Tibial nerve (tissue), 4 donors: ENCODE measurements at places on chromosomes 3 and 15. TPM values are rescaled to one million over a fixed set of nuclear protein-coding genes. Genes with fewer than 3 reads are reported as not detected.

GRCh38 chr15:94287794-94288246 lies 56.5 kb downstream of the MCTP2 start:
- H3K27me3 ChIP-seq, result no peaks in the 10 kb centered on the region
- DNase-seq, result no peak
- no peak overlapping the region for H3K4me3 ChIP-seq
- no peaks in the 10 kb centered on the region for H3K4me1 ChIP-seq

DNA sequence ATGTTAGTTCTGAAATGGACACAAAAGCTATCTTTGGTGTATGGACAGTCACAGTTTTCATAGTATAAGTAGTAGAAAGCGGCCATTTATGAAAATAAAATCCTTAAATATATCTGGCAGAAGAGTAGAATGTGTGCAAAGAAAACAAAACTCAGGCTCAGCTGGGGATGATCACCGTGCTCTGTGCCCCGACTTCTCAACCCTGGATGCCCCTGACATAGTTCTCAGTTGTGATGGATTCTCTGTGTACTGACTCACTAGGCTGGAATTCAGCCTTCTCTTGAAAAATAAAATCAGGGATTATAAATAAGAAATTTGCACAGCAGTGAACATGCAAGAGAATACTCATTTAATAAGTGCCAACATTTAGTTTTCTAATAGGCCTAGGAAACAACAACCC lies 925.1 kb upstream of the NR2F2 start:
- no peak overlapping the region for H3K4me3 ChIP-seq
- peak overlapping the region; percentile 62 for H3K27ac ChIP-seq
- H3K27me3 ChIP-seq, result no peaks in the 10 kb centered on the region
- DNase-seq, result no peak
- H3K4me1 ChIP-seq, result peaks cover 3% of the 10 kb centered on the region
- no peaks in the 10 kb centered on the region for H3K36me3 ChIP-seq

DNA sequence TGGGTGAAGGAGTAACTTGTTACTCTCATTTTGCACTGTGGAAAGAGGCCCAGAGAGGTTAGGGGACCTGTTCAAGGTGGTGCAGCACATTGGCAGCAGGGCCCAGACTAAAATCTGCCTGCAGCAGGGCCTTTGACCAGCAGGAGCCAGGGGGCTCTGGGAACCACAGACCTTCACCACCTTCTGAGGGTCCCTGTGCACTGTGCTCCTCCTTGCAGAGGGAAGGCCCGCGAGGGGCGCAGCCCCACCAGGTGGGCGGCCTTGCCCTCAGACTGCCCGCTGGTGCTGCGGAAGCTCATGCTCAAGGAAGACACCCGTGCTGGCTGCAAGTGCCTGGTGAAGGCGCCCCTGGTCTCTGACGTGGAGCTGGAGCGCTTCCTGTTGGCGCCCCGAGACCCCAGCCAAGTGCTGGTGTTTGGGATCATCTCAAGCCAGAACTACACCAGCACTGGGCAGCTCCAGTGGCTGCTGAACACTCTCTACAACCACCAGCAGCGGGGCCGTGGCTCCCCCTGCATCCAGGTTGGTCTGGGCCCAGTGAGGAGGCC lies 61.5 kb upstream of the FGD5 start:
- no peak overlapping the region for H3K27ac ChIP-seq
- H3K4me3 ChIP-seq, result no peak overlapping the region
- no peaks in the 10 kb centered on the region for H3K4me1 ChIP-seq
- H3K36me3 ChIP-seq, result no peaks in the 10 kb centered on the region
- no peak for DNase-seq

DNA sequence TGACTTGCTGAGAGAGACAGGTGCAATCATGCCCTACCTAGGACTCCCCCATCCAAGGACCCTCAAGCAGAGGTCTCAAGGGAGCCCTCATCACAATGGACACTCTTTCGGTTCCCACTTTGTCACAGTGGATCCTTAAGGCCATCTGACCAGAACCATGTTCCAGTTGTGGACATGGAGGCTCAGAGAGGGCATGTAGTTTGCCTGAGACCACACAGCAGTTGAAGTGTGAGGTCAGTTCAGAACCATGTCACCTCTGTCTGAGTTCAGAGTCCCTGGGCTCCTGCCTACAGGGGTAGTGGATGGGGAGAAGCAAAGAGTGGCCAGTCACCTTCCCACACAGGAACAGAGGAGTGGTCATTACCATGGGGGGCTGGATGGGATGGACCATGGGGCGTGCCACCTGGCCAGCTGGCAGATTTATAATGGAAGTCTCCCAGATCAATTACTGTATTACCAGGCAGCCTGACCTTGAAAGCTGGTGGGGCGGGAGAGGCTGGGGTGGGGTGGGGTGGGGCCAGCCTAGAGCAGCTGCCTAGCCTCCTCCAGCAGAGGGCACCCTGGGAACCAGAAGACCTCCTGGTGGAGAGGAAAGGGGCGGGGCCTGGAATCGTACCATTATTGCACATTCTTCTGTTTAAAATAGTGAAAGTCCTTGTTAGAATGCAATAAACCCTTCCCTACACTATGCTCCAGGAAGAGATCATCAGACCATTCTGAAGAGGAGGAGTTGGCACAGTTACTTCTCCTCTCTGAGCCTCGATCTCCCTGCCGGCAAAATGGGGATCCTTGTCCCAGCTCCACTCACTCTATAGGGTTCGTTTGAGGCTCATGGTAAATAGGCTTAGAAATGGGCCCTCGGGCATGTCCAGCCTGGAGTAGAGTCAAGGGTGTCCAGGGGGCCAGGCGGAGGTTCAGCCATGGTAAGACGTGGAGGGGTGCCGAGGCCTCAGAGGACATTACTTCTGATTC lies 26.9 kb upstream of the LINGO1 start:
- no peak for DNase-seq
- no peaks in the 10 kb centered on the region for H3K27me3 ChIP-seq
- no peak overlapping the region for H3K27ac ChIP-seq
- no peaks in the 10 kb centered on the region for H3K36me3 ChIP-seq
- no peak overlapping the region for H3K4me3 ChIP-seq

DNA sequence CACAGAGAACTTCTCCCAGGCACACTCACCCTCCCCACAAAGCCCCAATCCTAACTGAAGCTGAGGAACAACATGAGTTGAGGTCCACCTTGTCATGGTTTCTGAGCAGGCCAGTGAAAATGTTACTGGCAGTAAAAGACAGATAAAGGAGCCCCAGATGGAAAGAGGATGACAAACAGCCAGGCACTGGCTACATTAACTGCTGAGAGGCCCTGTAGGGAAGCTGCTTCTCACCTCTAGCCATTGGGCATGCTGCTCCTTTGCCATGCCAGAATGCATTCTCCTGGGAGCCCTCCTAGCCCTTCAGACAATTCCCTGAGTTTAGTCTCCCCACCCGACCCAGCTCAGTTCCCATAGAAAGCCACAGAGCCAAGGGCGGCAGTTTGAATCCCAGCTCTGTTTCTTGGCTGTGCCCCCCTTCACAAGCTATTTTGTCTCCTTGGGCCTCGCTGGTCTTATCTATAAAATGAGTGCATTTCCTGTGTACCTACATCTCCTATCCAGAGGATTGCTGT lies 60.5 kb downstream of the LMCD1 start:
- no peak overlapping the region for H3K4me3 ChIP-seq
- no peaks in the 10 kb centered on the region for H3K27me3 ChIP-seq
- H3K27ac ChIP-seq, result no peak overlapping the region

DNA sequence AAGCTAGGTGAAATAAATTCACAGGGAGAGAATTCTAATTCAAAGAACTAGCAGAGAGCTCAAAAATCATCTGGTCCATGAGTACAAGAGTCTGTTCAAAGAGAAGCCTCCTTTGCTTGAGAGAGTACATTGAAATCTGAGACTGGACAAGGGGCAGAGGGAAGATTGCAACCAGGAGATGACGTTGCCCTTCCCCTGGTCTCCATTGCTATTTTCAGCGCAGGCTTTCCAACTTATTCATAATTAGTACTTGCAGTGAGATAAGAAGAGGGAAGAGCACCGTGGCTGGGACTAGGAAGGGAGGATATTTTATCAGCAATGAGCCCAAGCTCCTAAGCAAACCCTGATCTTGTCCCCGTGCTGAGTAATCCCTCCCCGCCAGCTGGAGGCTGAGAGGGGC lies 251.8 kb upstream of the RORA start:
- H3K27me3 ChIP-seq, result no peaks in the 10 kb centered on the region
- H3K27ac ChIP-seq, result no peak overlapping the region
- no peaks in the 10 kb centered on the region for H3K4me1 ChIP-seq
- H3K4me3 ChIP-seq, result no peak overlapping the region

- H3K27ac ChIP-seq, result no peak overlapping the region
- H3K4me1 ChIP-seq, result no peaks in the 10 kb centered on the region
- no peak overlapping the region for H3K4me3 ChIP-seq
- H3K27me3 ChIP-seq, result no peaks in the 10 kb centered on the region
Measured at GRCh38 chr3:128231606-128232005, 78.3 kb downstream of the EEFSEC start.

DNA sequence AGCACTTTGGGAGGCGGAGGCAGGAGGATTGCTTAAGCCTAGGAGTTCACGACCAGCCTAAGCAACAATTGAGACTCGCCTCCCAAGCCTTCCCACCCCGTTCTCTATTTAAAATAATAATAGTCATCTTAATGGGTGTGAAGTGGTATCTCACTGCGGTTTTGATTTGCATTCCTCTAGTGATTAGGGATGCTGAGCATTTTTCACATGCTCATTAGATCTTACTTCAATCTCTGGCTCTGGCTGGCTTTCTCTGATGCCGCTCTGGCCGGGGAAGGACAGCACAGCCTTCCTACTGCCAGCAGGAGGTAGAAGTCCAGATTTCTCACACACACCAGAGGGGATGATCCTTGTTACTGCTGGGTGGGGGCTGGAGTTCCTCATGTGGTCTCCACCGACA lies 7.4 kb upstream of the EIF4A2 start:
- no peak for DNase-seq
- H3K36me3 ChIP-seq, result no peaks in the 10 kb centered on the region
- no peak overlapping the region for H3K4me3 ChIP-seq

DNA sequence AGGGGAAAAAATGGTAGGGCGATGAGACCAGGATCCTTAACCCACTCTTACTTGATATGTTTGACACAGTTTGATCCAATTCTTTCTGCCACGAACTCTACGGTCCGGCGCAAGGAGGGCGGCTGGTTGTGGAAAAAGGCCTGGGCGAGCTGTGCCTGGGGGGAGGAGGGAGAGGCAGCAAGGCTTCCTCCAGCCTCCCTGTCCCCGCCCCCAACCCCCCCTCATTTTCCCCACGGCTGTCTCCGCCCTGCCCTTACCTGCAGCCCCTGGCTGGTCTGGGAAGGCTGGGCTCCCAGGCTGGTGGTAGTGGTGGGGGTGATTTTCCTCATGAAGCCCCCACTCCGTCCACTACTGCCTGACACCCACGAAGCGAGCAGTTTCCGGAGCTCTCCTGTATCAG lies 8.0 kb downstream of the CDAN1 start:
- no peak overlapping the region for H3K27ac ChIP-seq
- H3K4me1 ChIP-seq, result no peaks in the 10 kb centered on the region
- H3K27me3 ChIP-seq, result no peaks in the 10 kb centered on the region
- DNase-seq, result no peak

DNA sequence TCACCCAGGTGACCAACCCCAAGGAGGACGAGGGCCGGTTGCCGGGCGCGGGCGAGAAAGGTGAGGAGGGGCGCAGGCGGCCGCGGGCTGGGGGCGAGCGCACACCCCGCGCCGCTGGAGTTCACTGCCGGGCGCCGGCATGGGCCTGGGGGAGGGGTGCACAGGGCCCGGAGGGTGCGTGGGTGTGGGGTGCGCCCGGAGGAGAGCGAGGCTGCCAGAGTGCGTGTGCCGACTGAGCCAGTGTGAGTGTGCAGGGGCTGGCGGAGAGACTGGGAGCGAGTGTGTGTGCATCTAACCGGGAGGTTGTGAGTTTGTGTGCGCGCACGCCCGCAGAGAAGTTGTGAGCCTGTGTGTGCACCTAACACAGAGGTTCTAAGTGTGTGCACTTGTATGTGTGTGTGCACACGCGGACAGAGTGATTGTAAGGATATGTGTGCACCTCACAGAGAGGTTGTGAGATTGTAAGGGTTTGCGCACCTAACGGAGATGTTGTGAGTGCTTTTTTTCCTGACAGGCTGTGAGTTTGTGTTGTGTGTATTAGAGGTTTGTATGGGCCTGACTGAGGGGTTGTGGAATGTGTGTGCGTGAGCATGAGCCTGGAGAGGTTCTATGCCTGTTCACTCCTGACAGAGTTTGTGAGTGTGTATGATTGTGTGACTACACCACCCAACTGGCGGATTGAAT lies 681 bp downstream of the CTDSPL start:
- H3K4me1 ChIP-seq, result peaks cover 55% of the 10 kb centered on the region
- H3K27ac ChIP-seq, result peak overlapping the region; percentile 79
- DNase-seq, result no peak
- H3K4me3 ChIP-seq, result peak overlapping the region; percentile 67
- no peaks in the 10 kb centered on the region for H3K27me3 ChIP-seq
- no peaks in the 10 kb centered on the region for H3K36me3 ChIP-seq

GRCh38 chr3:178706411-178706810 lies 170.2 kb downstream of the KCNMB2 start:
- no peaks in the 10 kb centered on the region for H3K27me3 ChIP-seq
- no peaks in the 10 kb centered on the region for H3K36me3 ChIP-seq
- no peak for DNase-seq

DNA sequence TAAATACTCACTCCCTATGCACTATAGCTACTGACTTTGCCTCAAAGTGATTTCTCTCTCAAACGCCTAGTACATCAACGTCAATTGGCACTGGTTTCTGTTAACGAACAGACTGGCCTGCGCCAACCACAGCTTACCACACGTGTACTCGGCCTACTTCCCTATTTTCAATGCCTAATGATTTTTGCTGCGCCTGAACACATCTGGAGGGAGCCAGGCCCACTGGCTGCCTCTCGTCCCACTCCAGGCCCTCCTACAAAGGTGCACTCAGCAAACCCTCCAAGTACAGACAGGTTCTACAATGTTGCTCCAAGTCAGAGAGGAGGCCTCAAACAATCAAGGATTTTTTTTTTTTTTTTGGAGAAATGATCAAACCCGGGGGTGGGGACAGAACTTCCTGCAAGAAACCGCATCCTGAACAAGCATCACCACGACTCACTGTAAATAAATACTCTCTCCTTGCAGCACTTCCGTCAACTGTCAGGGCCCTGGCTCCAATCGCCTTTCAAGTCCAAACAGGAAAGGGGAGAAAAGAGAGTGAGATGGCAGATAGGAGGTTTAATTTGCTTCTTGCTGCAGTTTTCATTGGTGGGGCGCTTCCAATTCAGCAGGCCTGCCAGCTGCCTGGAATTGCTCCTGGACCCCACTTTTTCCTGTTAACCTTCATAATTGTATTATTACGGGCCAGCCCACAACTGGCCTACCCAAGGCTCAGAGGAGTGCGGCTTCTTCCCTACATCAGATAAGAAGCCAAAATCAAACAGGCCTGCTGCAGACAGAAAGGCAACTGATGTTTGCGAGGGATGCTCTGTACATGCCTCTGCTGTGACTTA lies 139.3 kb downstream of the FOXP1 start:
- no peaks in the 10 kb centered on the region for H3K27me3 ChIP-seq
- no peak overlapping the region for H3K4me3 ChIP-seq
- peak; percentile 39 for DNase-seq
- H3K4me1 ChIP-seq, result peaks cover 30% of the 10 kb centered on the region
- H3K27ac ChIP-seq, result peak overlapping the region; percentile 71

GRCh38 chr3:71180524-71180923 lies 403.0 kb downstream of the FOXP1 start:
- no peaks in the 10 kb centered on the region for H3K36me3 ChIP-seq
- no peak overlapping the region for H3K27ac ChIP-seq
- DNase-seq, result no peak
- no peak overlapping the region for H3K4me3 ChIP-seq

Gene CCDC80
- total RNA-seq, result 32.4 TPM

Gene SCAANT1
- not detected for total RNA-seq

Gene TPRG1
- 37.3 TPM for total RNA-seq

Gene GXYLT2
- 16.7 TPM for total RNA-seq

Gene SLC28A1
- total RNA-seq, result 0.42 TPM

Gene PYGO1
- total RNA-seq, result 8.7 TPM

Gene GOLGA6L10
- total RNA-seq, result 0.20 TPM

Gene CLRN1
- total RNA-seq, result not detected

Gene FBXO40
- total RNA-seq, result not detected

Gene KBTBD13
- total RNA-seq, result not detected

Gene PARP6
- 76.8 TPM for total RNA-seq

Gene ALG1L2
- not detected for total RNA-seq
